ENCODE measurements at places on chromosomes 3 and 15. TPM values are rescaled to one million over a fixed set of nuclear protein-coding genes. Genes with fewer than 3 reads are reported as not detected.
A peak's percentile ranks its signal among the peaks of the same experiment; 100 is the strongest.

TIMP4 gene
- 0.14 TPM for total RNA-seq

PLSCR5 gene
- total RNA-seq: not detected

TERC gene
- total RNA-seq: 78.7 TPM

DNA sequence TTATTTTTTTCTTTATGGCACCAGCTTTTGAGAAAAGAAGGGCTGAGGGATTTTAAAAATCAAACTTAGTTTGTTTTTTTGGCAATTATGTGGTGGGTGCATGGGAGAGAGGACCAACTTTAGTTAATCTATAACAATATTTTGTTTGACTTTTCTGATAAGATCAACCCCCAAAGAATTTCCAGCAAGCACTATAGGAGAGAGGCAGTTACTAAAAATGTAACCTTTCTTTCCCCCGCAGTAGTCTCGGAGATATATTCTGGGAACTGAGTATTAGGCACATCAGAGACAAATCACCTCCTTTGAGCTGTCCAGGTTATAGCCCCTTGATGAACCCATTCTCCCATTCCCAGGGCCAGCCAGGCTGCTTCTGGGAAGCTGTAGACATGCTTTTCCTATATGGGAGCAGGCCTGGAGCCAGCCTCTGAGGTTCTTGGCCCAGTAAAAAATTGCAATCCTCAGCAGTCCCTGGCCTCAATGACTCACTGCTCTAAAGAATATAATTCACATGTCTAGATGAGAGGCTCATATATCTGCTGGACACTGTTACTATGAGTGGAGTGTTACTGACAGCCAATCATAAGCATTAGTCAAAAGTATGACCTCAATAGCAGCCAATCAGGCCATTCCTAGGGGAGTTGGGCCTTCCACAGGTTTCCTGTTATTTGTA is 138.3 kb upstream of the AGBL1 start:
- peak; percentile 60 for DNase-seq

DNA sequence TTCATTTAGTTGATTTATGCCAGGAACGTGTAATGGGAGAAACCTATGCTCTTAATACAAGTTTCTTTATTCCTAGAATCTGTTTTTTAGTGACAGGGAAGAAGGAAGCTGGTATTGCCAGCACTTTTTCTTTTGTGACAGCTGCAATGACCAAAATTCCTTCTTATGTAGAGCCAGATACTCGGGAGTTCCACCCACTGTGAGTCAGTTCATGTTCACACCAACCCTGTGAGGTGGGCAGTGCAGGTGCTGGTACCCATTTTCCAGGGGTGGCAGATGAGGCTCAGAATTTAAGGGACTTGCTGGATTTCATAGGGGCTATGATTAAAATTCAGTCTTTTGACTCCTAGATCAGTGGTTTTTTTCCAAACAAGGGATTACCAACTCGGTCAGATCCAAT is 34.7 kb downstream of the OXNAD1 start:
- no peak for DNase-seq

CHST2 gene
- 5.4 TPM for total RNA-seq

NOX5 gene
- 0.14 TPM for total RNA-seq

GRCh38 chr15:59923508-59923907 is 80.6 kb upstream of the FOXB1 start:
- DNase-seq: no peak

All from foreskin keratinocyte (primary cell).